ENCODE measurements at places on chromosomes 1 and 21.
A peak's percentile ranks its signal among the peaks of the same experiment; 100 is the strongest.

GRCh38 chr1:103525114-103525606 lies 339 bp upstream of the RNPC3 start:
- peak; percentile 13 for DNase-seq

GRCh38 chr1:56385314-56385713 lies 194.0 kb downstream of the PLPP3 start:
- DNase-seq: no peak

DNA sequence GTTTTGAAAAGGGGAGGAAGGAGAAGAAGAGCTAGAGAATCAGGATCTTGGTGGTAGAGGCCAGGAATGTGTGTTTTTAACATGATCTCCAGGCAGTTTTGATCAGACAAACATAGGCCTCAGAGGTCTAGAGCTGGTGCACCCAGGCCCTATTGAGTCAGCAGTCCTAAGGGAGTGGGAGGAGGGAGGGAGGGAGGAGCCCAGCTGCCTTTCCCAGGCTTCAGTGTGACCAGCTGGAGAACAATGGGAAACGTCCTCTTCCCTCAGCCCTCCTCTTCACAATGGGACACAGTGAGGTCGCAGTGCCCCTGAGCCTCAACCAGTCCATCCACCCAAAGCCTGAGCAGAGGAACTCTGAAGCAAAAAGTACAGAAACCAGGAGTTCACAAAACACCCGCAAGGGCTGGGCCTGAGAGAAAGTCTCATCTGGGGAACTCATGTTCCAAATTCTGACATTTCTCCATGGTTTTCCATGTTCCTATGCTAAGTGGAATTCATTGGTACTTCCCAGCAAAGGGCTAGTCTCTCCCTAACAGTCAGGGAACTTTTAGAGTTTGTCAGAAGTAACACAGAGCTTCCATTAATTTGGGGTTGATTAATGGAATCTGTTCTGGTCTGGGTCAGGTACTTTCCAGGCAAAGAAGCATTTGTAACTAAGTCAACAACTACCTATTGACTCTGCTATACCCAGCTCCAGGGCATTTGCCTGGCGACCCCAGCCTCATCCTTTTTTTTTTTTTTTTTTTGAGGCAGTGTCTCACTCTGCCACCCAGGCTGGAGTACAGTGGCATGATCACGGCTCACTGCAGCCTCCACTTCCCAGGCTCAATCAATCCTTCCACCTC lies 37.5 kb downstream of the ELAPOR1 start:
- peak; percentile 56 for DNase-seq

DNA sequence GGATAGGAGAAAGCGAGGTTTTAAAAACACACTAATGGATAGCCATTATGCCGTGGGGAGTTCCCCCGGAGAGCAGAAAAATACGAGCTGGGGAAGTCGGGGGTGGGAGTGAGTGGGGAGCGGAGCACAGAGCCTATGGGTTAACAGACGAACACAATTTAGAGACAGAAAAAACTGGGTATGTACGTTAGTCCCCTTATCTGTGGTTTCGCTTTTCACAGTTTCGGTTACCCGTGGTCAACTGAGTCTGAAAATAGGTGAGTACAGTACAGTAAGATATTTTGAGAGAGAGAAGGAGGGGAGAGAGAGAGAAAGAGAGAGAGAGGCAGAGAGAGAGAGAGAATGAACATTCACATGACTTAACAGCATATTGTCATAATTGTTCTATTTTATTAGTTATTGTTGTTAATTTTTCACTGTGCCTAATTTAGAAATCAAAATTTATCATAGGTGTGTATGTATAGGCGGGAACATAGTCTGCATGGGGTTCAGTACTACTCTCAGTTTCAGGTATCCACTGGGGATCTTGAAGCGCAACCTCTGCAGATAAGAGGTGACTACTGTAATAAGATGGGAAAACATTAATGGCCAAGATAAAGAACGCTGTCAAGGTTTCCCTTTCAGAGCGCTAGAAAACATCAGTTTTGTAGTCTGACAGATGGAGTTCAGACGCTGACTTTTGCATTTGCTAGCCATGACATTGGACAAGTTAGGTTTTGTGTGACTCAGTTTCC lies 125.6 kb upstream of the LMO4 start:
- DNase-seq: no peak

DNA sequence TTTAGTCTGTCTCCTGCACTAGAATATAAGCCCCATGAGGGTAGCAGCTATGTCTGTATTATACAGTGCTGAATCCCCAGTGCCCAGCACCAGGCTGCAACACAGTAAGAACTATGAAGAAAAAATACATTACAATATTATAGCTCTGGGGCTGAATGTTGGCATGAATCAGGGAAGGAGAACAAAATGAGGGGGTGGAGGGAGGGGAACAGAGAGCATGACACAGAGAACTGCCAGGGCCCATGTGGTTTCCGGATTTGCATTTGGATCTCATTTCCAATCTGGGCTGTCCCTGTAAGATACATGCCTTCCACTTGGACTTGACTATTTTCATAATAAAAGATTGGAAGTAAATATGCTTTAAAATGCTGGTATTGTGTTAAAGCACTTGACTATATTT lies 35.8 kb downstream of the C1orf198 start:
- no peak for DNase-seq

GRCh38 chr1:35962952-35963351 lies 32.0 kb downstream of the AGO3 start:
- no peak for DNase-seq

- DNase-seq: no peak
Measured at GRCh38 chr1:1163538-1164070, 10.1 kb upstream of the TTLL10 start.

GRCh38 chr1:202081992-202082391 lies 40.7 kb upstream of the GPR37L1 start:
- no peak for DNase-seq

DNA sequence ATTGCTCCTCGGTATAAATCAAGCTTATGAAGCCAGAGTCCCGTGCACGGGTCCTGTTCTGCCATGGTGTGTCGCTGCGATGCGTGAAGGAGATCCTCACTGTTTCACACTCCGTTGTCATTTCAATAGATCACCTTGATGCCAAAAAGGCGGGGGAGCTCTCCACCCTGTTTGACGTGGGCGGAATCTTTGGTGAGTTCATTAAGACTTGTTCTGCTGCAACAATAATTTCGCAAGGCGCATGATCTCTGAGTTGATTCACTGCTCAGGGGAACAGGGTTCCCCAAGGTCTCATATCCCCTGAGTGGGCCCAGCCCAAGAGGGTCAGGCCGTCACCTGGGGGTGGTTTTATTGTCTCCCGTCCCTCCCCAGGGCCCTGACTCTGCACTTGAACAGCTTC lies 50.0 kb downstream of the SLC37A1 start:
- DNase-seq: no peak

- DNase-seq: no peak
Measured at GRCh38 chr1:174872615-174873058, 127.1 kb upstream of the CACYBP start.

- DNase-seq: no peak
Measured at GRCh38 chr1:22503721-22504410, 52.2 kb downstream of the ZBTB40 start.

DNA sequence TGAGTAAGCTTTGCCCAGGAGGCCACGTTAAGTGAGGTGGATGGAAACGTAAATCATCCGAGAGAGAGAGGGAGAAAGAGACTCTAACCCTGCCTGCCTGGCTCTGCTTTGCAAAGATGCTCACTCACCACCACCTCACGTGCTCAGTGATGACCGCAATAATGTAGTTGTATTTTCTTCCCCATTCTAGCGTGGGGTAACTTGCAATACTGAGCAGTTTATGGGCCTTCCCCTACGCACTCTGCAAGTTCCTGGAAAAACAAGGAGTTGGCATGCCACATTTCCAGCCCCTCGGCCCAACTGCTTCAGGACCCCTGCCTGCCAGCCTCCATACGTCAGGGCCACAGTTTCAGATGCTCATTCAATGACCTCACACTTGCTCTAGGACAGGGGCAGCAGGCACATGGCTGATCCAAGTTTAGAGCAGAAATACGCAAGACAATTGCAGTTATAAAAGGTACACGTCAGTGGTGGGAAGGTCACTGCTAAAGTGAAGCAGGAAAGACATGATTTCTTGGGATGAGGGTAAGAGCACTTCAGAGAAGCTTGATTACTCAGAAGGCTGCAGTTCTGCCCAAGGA lies 112.5 kb upstream of the RAB4A start:
- no peak for DNase-seq

DNA sequence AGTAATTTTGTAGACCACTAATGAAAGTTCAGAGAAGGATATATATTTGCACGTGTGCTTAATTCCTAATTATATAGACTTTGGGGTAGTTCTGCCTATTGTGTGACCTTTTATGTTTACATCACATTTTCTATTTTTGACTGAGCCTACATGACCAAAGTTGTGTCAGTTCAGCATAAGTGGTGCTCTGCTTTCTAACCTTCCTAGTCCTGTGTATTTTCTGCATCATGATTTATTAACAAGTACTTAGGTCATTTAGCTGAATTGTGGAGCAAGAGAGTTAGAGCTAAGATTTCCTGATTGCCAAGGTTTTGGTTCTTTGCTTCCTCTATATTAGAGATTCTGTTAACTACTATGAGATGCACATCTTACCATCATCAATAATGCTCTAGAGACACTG lies 176.0 kb downstream of the C1orf21 start:
- DNase-seq: no peak

- DNase-seq: no peak
Measured at GRCh38 chr1:47390843-47391242, 25.2 kb upstream of the FOXE3 start.

DNA sequence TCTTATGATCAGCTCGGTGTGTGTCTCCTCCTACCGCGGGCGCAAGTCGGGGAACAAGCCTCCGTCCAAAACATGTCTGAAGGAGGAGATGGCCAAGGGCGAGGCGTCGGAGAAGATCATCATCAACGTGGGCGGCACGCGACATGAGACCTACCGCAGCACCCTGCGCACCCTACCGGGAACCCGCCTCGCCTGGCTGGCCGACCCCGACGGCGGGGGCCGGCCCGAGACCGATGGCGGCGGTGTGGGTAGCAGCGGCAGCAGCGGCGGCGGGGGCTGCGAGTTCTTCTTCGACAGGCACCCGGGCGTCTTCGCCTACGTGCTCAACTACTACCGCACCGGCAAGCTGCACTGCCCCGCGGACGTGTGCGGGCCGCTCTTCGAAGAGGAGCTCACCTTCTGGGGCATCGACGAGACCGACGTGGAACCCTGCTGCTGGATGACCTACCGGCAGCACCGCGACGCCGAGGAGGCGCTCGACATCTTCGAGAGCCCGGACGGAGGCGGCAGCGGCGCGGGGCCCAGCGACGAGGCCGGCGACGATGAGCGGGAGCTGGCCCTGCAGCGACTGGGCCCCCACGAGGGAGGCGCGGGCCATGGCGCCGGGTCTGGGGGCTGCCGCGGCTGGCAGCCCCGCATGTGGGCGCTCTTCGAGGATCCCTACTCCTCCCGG lies 1.5 kb downstream of the KCNC4 start:
- no peak for DNase-seq

- DNase-seq: no peak
Measured at GRCh38 chr1:38612951-38613350, 246.6 kb downstream of the RRAGC start.

DNA sequence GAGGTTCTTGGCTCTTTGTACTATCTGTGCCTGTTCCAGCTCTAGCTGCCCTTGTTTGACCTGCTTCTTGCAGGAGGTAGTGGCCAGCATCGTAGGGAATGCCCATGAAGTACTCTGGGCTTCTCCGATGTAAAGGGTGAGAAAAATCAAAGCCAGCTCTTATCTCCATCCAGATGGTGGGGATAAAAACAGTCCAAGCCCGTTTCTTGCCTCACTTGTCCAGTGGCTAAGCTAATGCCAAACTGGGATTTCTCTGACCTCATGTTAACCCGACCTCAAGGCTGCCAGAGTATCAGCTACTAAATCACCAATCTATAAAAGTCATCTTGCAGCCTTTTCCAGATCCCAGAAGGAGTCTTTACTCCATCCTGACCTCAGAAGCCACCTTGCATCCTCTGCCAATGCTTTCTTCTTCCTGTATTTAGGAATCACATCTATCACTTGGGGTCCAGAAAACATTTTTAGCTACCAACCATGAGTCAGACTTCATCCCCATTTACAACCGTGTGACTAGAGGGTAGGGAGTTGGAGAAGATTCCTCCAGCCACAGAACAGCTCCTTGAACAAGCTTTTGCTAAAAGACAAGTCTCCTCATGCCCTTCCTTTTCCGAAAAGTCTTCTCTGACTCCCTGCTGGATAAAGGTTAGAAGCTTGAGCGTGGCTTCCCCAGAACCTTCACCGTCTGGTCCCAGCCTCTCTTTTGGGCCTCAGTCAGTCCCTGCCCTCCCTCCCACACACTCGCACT lies 35.9 kb downstream of the KCNC4 start:
- no peak for DNase-seq

- DNase-seq: no peak
Measured at GRCh38 chr21:43716376-43717165, 2.4 kb upstream of the PDXK start.

GRCh38 chr1:77857552-77857951 lies 30.9 kb upstream of the NEXN start:
- no peak for DNase-seq

GRCh38 chr1:104266612-104267011 lies 516.9 kb downstream of the AMY1C start:
- DNase-seq: no peak

- no peak for DNase-seq
Measured at GRCh38 chr1:21510113-21510493, 880 bp downstream of the ALPL start.

- DNase-seq: peak; percentile 43
Measured at GRCh38 chr1:204077979-204078696, 5.2 kb downstream of the SOX13 start.

DNA sequence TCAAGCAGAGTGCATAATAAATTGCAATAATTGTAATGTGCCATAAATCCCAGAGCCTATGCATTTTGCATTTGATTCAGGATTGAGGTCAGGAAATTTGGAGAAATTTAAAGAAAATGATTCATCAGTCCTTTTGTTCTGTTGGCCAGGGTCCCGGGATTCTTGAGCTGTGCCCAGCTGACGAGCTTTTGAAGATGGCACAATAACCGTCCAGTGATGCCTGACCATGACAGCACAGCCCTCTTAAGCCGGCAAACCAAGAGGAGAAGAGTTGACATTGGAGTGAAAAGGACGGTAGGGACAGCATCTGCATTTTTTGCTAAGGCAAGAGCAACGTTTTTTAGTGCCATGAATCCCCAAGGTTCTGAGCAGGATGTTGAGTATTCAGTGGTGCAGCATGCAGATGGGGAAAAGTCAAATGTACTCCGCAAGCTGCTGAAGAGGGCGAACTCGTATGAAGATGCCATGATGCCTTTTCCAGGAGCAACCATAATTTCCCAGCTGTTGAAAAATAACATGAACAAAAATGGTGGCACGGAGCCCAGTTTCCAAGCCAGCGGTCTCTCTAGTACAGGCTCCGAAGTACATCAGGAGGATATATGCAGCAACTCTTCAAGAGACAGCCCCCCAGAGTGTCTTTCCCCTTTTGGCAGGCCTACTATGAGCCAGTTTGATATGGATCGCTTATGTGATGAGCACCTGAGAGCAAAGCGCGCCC lies 8.7 kb downstream of the PROX1 start:
- DNase-seq: peak; percentile 47

- DNase-seq: no peak
Measured at GRCh38 chr1:24596401-24596880, 40.6 kb downstream of the NCMAP start.

Data from hippocampal formation (tissue), 2 donors.